Smooth muscle cell of the brain vasculature (primary cell): ENCODE measurements at places on chromosomes 1 and 21.

DNA sequence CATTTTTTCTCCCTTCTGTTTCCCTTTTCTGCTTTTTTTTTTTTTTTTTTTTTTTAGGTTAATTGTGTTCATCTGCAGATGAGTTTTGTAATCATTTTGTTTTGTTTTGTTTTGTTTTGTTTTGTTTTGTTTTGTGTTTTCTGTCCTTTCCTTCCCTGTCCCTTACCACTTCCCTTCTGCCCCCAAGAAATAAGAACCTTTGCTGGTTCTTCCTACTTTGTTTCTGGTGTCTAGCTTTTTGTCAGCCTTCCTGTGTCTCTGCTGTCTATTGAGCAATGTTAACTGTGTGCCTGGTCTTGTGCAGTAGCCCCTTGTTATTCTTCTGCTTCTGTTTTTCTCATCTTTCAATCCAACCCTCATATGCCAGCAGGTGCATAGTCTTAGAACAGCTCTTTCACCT is 46.0 kb downstream of the MPZL1 start:
- no peak for DNase-seq

GRCh38 chr21:15001113-15001512 is 63.7 kb downstream of the NRIP1 start:
- no peak for DNase-seq

DNA sequence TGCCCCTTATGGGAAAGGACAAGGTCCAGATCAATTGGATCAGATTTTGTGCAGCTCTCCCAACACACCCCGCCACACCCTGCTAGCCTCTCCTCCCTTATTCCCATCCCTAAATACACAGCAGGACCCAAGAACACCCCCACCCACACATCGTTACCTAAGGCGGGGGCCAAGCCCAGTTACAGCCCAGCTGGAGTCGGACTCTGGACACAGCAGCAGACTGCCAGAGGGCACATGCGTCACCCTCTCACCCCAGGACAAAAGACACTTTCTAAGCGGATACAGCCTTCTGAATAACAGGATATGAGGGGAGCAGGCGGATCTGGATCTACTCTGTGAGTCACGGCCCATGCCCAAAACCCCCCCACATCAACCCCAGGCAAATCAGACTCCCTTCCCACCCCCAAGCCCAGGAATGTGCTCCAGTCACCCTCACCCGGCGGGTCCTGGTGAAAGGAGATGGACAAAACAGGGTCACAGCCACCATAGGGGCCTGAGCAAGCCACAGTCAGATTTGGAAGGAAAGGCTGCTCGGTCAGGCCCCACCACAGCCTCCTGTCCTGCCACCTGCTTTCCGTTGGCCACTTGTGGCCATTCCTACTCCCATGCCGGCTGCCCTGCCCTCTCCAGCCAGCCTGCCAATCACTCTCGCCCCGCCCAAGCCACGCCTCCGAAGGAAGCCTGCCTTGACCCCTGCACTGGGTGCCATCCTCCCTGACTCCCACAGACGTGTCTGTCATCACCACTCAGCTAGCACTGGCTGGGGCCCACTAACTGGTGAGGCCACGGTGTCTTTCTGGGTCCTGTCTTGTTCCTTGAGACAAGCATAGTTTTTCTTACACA is 4.0 kb downstream of the S100A16 start:
- DNase-seq, result peak; percentile 64

- DNase-seq, result no peak
Measured at GRCh38 chr1:45629035-45629434, 5.2 kb upstream of the CCDC17 start.

DNA sequence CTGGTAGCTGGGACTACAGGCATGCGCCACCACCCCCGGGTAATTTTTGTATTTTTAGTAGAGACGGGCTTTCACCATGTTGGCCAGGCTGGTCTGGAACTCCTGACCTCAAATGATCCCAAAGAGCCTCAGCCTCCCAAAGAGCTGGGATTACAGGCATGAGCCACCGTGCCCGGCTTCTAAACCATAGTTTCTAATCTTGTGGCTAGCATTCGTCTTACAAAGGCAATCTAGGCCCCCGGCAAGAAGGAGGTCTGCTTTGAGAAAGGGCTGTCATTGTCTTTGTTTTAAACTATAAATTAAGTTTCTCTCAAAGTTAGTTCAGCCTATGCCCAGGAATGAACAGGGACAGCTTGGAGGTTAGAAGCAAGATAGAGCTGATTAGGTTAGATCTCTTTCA is 10.3 kb upstream of the L1TD1 start:
- DNase-seq, result no peak

DNA sequence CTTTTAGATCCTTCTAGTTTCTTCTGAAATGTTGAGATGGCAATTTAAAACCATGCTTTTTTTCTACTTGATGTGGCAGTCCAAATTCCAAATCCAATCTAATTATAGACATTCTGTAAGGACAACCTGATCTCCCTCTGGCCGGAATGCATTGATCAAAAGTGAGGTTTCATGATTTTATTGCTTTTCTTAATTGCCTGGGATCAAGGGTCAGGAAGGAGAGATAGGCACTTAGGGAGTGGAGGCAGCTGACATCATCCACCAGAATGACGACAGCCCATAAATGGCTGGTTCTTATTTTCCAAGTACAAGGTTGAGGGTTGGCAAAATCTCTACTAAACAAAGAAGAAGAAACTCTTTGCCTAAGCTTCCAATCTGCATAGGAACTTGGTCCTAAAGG is 46.4 kb upstream of the SCCPDH start:
- no peak for DNase-seq

DNA sequence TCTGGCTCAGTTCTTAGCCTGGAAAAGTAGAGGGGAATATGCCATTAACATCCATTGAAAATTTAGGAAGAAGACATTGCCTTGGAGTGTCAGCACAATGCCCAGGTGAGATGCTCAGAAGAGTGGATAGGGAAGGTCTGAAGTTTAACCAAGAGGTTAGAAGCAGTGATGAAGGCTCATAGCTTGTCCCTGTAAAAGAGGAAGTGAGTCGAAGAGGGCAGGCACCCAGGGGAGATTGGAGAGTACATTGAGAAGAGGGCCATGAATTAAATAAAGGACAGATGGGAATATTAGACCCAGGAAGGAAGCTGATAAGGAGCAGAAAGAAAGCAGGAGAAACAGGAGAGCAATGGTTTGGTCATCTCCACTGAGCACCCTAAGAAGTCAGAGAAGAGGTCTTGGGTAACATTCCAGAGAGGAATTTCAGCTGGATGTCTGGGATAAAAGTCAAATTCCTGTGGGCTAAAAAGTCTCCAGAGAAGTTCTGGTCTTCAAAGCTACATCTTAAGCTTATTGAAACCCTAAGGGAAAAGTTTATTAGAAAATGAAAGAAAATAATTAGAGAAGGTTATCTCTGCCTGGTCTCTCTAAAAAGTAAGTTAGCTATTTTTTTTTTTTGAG is 17.3 kb downstream of the C8B start:
- DNase-seq, result no peak

GRCh38 chr1:6842301-6842700 is 57.0 kb downstream of the CAMTA1 start:
- DNase-seq, result no peak

DNA sequence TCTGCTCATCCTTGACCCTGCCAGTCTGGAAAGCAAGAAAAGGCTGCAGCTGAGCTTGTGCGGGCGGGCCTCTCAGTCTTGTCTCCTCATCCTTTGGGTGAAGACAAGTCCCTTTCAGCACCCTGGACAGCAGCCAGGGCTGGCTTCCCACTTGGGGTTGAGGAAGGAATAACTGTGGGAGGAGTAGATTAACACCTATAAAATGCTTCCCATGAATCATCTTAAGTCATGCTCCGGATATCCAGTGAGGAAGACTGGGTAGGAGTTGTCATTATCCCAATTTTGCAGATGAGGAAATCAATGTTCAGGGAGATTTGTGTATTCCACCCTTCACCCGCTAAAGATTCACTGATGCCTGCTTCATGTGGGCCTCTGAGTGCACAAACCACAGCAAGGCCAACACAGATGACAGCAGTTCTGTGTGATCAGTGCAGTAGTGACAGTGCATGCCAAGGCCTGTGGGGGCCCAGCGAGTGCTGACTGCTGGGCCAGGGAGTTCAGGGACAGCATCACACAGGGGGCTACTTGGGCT is 20.1 kb upstream of the COL16A1 start:
- DNase-seq, result no peak

- no peak for DNase-seq
Measured at GRCh38 chr1:209589440-209589839, 5.9 kb downstream of the CAMK1G start.

- DNase-seq, result no peak
Measured at GRCh38 chr1:55700359-55701130, 485.4 kb upstream of the USP24 start.
